ENCODE measurements at places on chromosomes 1 and 21.

DNA sequence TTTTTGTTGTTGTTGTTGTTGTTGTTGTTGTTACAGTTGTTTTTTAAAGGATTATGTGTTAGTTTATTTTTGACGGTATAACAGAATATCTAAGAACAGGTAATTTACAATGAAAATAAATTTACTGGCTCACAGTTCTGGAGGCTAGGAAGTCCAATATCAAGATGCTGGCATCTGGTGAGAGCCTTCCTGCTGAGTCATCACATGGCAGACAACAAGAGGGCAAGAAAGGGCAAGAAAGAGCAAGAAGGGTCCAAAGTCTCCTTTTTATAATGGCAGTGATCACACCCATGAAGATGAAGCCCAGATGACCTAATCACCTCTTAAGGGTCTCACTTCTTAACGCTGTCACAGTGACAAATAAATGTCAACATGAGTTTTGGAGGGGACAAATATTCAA, 142.1 kb downstream of the NEGR1 start:
- no peak for DNase-seq

DNA sequence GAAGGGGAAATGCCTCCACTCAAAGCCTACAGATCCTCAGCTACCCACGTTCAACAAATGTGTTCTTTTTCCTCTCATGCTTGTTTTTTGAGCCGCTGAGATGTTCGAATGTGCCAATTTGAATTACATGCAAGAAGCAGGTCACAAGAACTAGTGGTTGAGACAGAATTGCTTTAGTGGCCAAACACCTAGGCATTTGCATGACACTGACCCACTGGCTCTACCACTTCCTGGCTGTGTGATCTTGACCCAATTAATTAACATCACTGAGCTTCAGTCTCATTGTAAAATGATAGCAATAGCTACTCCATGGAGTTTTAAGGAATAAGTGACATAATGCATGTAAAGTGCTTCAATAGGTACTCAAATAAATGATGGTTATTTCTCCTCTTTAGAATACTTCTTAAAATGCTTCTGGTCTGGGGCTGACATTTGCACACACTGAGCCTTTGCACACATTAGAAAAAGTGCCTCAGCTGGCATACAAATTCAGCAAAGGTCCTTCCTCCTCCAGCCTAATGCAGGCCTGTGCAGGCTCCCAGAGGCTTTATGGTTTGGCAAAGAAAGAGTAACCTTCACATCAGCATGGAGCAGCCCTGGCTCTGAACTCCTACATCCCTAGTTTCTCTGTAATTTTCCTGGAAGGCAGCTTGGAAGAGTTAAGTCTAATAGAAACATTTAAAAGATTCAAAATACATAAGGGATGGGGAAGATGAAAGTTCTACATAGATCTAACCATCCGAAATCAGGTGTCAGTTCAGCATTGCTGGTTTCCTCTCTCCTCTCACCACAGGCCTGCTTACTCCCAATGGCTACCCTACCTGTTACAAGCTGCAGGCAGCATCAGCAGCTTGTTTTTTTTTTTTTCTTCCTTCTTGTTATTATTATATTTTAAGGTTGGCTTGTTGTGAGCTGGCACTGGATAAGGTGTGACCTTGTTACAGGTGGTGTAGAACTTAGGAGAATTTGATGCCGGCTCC, 107.4 kb downstream of the TBX19 start:
- no peak for DNase-seq

- no peak for DNase-seq
These were observed 32.9 kb downstream of the IFI44 start for GRCh38 chr1:78682496-78682895.

GRCh38 chr1:42319128-42319851, 15.7 kb downstream of the FOXJ3 start:
- no peak for DNase-seq

GRCh38 chr1:66731170-66731865, 20.9 kb upstream of the DYNLT5 start:
- no peak for DNase-seq

- no peak for DNase-seq
These were observed 61.5 kb downstream of the CD58 start for GRCh38 chr1:116508984-116509980.

- DNase-seq, result no peak
These were observed 233 bp downstream of the ADAMTS5 start for GRCh38 chr21:26966649-26967061.

- no peak for DNase-seq
These were observed 58.3 kb downstream of the DSCAM start for GRCh38 chr21:40788635-40789034.

DNA sequence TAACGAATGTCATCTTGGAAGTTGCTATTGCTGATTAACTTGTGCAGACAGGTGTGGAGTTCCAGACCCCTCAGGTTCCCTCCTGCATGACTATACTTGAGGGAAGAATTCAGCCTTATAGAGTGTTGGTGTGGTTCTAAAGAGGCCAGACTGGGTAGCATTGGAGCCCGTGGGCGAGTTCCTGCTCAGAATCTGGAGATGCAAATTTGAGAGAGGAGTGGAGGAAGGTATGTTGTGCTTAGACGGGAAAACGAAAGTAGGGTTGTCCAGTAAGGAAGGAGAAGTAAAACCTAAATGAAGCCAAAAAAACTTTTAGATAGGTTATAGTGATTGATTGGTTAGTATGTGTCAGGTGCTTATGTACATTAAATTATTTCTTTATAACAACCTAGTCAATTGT, 79.2 kb downstream of the ZNF326 start:
- DNase-seq, result no peak

- no peak for DNase-seq
These were observed 520.7 kb upstream of the CAMK1G start for GRCh38 chr1:209062863-209063262.

DNA sequence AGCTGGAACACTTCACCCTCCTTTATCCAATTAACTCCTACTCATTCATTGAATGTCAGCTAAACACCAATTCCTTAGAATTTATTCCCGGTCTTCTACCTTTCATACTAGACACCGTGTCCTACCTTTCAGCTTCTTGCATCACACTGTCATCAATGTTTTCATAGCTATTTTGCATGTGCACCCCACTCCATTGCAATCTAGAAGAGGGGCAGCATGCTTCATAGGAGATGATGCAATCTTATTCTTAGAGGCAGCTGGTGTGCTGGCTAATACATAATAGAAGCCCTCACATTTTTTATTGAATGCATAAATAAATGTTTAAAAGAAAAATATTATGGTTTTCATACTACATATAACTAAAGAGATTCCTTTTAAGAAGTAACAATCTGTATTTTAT, 123.6 kb downstream of the DSCAM start:
- no peak for DNase-seq

DNA sequence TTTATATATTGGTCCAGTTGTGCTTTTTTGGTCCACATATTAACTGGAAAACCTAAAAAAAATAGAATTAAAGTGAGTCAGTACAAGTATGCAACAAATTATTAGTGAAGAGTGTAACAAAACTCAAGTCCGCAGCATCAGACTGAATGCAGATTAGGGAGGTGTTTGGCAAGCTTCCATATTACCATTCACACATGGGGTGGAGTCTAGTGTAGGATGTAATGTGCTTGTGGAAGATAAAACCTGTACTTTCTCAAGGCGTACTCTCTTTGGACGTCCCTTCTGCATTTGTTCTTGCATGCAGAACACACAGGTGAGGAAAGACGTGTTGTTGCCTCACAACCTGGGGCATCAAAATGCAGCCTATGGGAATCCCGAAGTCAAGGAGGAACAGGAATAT, 668.7 kb downstream of the MRPL39 start:
- DNase-seq, result no peak

- no peak for DNase-seq
These were observed 18.4 kb upstream of the GADD45A start for GRCh38 chr1:67666636-67667035.

GRCh38 chr1:173187671-173188237, 19.4 kb downstream of the TNFSF4 start:
- no peak for DNase-seq

GRCh38 chr1:41958015-41958673, 39.4 kb upstream of the HIVEP3 start:
- no peak for DNase-seq

DNA sequence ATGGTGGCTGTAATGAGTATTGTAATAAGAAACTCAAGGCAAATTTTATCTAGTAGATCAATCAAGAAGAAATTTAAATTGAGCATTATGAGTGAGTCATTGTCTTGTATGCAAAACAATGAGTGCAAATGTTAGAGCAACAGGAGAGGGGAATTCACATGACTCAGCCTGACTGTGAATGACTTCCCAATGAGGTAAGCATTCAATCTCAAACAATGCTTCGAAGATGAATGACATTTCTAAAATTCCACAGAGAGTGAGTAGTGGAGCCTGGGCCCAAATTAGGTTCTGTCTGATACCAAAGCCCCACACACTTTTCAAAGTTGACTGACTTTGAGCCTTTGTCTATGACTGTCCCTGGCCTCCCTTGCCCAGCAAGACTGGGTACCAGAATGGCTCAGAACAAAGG, 738.0 kb downstream of the PTPRU start:
- no peak for DNase-seq

GRCh38 chr1:173507205-173507846, 30.2 kb downstream of the PRDX6 start:
- no peak for DNase-seq

DNA sequence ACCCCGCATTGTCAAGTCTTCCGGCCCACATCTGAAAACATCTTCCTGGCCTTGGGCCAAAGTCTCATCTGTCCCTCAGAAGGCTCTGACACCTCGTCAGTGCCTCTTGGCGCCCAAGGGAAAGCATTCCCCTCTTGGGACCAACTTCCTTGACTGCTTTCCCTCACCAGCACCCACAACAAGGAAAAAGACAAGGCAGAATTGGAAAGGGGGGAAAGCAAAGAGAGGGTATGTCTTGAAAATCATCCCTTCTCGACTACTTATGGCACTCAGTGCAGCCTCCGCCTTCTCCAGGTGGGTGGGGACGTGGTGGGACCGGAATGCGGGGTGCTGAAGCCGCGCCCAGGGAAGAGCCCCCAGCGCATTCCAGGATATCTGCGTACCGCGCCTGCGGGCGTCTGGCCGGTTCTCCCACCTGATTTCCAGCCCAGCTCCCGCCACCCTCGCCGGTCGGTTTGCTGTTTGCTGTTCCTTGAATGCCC, 554 bp upstream of the SLC39A1 start:
- DNase-seq, result no peak

DNA sequence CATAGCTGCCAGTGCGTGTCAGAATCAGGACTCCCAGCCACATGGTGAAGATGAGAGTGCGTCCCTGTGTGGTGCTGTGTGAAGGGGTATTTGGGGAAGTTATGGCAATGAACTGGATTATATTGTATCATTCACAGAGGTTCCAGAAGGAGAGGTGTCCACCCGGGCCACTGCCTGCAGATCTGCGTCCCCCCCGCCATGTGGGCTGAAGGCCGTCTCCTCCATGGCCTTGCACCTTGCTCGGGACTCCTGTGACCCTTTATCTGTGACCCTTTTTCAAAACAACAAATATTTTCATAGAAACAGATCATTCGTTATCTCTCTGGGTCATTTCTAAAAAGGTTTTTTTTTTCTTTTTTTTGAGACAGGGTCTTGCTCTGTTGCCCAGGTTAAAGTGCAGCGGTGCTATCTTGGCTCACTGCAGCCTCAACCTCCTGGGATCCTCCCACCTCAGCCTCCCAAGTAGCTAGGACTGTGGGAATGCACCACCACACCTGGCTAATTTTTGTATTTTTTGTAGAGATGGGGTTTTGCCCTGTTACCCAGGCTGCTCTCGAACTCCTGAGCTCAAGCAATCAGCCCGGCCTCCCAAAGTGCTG, 120.2 kb upstream of the ERRFI1 start:
- no peak for DNase-seq

DNA sequence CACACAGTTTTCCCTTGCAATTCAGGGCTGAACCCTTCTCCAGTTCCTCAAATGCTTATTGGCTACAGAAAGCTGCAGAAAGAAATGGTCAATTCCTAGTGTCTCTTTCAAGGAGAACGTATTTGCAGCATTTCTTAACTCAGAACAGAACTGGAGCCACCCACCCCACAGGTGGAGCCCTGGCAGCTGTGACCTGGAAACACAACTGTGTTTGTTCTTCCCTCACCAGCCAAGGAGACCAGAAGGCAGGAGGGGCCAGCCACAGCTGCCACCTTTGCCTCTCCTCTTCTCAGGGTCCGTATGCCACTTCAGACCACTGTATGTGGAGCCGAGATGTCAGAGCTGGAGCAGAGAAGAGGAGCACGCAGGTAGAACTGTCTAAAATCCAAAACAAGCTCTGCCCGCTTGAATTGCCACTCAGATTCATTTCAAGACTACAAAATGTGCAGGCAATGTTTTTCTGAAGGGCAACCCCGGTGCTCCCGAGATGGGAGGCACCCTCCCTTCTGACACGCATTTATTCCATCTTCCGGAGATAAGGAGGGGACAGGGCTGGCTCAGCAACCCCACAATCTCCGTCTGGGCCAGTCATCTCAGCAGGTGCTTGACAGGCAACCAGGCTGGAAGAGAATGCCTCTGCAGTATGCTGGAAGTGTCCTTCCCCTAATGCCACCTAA, 16.7 kb downstream of the CD247 start:
- no peak for DNase-seq

GRCh38 chr1:110347182-110347893, 8.2 kb downstream of the RBM15 start:
- DNase-seq, result no peak

- DNase-seq, result no peak
These were observed 39.0 kb downstream of the ZZZ3 start for GRCh38 chr1:77643456-77643855.

DNA sequence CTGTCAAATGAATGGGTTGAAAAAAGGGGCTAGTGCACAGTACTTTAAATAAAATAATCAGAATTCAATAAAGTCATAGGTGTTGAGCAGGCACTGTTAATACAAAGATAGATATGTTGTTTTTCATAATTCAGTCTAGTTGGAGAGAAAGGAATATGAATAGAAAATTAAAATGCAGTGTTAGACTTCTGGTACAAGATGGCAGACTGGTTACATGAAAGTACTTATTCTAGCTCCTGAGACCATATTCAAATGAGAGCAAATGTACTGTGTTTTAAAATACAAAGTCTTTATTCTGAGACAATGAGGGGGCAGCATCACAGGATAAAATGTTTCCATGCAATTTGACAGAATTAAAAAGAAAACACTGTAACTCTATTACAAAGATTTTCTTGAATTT, 542.1 kb downstream of the COL11A1 start:
- no peak for DNase-seq

- no peak for DNase-seq
These were observed 11.1 kb downstream of the ATP6V1G3 start for GRCh38 chr1:198529414-198529813.

GRCh38 chr1:5874416-5875110, 117.7 kb downstream of the NPHP4 start:
- DNase-seq, result no peak

GRCh38 chr1:218699865-218700264, 354.7 kb downstream of the TGFB2 start:
- DNase-seq, result no peak

- DNase-seq, result no peak
These were observed 881.3 kb upstream of the ADGRL2 start for GRCh38 chr1:80919426-80919825.

- peak; percentile 73 for DNase-seq
These were observed 63.4 kb downstream of the CD2 start for GRCh38 chr1:116817582-116818064.

All from stimulated activated CD4-positive, alpha-beta T cell treated with anti-CD3 and anti-CD28 coated beads, TNF-alpha, amount 100 ng/mL, for 4 hours (primary cell).